Iris pigment epithelial cell (primary cell): ENCODE measurements at places on chromosomes 4 and X.

DNA sequence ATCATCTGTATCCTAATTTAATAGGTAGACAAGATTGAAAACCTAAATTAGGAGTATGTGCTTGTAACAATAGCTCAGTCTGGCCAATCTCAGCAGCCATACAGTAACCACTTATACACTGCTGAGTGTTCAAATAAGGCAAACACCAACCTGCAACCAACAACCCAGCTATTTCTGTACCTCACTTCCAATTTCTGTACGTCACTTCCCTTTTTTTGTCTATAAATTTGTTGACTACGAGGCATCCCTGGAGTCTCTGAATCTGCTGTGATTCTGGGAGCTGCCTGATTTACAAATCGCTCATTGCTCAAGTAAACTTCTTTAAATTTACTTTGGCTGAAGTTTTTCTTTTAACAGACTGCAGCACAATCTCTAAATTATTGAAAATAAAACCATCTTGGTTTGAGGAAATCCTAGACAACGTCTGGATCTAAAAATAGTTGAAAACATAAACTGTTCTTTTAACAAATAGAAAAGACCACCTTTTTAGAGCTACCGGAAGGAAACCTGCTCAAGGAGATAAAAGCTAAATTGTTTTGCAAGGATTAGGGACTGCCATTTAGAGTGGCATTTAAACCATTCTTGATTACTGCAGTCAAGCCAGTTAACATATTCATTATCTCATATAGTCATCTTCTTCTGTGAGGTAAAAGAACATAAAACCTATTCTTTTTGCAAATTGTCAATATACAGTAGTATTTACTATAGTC, 778.1 kb downstream of the SH3BGRL start:
- no peak for DNase-seq

DNA sequence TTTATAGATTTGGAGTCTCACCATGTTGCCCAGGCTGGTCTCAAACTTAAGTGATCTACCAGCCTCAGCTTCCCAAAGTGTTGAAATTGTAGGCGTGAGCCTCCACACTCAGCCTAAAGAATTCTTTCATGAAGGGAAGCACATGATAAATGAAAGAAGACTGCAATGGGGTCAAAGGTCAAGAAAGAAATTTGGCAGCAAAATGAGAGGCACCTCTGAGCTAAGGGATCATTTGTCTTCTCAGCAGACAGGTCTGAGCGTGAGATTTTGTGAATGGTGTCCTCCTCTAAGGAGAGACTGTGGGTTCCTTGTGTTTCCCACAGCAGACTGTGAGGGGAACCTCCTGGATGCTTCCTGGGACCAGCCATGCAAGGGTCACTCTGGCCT, 57.5 kb upstream of the EGFL6 start:
- peak; percentile 20 for DNase-seq

DNA sequence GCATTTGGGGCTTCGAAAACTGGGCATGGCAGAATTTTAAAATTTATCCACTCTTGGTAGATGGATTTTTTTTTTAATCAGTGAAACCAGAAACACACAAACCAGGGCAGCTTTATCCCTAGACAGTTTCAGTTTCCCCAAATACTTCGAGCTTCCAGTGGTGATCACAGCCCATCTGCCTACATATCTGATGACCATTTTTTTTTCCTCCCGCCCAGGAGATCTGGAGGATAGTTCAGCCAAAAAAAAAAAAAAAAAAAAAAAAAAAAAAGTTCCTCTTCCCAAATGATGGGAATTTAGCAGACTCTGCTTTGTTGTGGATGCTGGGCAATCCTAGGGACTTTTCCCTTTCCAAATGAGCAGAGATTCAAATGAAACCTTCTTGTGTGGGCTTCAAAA, 1.0 kb upstream of the TBC1D9 start:
- DNase-seq = no peak

DNA sequence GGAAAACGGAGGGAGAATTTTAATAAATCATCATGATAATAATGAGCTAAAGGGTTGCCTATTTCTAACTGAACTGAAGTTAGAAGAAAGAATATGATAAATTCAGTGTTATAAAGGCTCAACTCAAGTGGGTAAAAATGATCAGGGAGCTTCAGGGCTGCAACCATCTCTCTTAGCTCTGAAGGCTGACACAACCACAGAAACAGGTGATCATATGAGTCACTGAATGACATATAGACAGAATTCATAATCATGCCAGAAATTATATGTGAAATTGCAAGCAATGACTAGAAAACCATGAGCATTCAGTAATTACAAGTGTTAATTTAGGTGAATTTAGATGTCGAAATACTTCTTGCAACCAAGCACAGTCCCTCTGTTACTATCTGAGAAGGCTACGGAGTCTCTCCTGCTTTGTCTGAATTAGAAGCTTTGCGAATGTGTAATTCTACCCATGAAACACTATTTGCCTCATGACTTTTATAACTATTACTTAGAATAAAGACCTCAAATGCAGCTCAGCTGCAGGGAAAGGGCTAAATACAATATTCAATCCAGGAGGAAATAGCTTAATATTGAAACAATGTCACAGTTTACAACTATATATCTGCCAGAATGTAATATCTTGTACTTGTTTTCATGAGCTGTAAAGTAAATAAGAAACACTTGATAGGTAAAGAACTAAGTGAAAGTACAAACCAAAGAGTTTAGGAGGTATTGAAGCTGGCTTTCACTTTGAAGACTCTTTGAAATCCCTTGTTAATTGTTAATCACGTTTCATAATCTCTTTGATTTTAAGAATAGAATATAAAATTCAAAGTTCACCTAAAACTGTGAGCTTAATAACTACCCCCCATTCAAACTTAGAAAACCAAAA, 1972.6 kb downstream of the ARAP2 start:
- no peak for DNase-seq

GRCh38 chr4:155946486-155946885, 7.2 kb downstream of the CTSO start:
- peak; percentile 85 for DNase-seq

- peak; percentile 5 for DNase-seq
Observed at GRCh38 chr4:148926276-148927260, 484.4 kb upstream of the NR3C2 start.

DNA sequence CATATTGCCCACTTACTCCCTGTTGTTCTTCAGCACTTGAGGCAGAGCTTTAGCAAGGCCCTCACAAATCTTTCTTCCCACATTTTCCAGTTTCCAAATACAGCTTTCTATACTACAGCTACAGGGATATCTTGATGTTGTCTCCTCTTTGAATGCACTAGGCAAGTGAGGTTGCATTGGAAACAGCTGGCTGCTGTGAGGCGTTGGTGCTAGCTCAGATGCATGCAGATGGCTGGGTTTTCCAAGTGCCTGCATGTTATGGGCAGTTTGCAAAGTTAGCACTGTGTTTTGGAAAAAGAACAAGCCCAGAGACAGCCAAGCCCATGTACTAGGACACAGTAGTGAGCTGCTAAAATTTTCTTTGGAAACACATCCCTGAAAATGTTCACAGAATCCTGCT, 315.1 kb upstream of the RASGEF1B start:
- DNase-seq = no peak

DNA sequence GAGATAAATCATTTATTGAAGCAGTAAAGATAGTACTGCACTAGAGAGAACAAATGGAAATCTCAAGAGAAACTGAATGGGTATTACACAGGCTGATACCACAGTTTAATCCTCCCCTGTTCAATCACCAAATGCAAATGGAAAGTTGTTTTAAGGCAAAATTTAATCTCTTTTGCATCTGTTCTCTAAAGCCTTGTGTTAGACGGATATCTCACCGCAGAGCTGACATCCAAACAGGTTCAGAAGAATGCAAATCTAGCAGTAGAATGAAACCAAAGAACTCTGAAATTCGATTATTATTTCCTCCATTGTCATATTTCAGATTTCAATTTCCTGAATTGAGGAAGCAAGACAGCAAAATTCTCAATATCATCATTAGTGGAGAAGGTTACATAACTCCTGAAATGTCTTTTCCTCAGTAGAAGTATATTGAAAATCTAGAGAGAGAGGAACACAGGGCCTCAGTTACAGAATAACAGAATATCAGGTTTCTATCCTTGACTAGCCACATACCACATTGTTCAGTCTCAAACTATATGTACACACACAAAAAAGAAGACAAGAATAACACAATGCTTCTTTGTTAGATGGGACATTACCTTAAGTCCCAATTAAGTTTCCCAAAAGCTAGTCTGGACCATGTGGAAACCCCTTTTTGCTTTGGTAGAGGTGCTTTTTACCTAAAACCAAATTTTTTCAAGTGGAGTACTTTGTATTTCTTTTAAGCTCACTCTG, 94.1 kb upstream of the BANK1 start:
- DNase-seq = no peak

DNA sequence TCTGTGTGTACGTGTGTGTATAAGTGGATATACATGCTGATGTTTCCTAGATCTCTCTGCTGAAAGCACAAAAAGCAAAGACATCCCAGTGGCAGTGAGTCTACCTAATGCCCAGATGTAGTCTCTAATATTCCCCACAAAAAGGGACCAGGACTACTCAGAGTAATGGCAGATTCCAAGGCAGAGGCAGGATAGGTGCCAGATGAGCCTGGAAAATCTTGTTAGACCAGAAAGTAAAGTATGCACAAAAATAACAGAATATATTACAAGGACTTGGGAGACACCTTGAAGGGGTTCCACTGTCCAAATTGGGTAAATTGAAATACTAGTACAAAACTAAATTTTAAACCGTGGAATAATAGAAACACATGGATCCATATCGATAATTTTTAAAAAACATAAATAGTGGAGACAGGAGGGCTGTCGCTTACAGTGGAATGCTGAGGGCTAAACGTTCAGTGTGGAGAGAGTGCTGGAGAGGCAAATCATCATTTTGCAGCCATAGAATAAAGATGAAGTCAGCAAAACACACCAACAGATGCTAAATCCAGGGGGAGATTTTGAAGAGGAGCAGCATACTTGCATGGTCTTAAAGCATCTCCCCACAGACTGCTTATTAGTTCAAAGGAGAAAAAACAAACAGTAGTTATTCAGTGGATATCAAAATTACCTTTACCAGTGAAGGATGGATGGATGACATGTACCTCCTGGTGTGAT, 123.4 kb upstream of the TSPAN5 start:
- no peak for DNase-seq

DNA sequence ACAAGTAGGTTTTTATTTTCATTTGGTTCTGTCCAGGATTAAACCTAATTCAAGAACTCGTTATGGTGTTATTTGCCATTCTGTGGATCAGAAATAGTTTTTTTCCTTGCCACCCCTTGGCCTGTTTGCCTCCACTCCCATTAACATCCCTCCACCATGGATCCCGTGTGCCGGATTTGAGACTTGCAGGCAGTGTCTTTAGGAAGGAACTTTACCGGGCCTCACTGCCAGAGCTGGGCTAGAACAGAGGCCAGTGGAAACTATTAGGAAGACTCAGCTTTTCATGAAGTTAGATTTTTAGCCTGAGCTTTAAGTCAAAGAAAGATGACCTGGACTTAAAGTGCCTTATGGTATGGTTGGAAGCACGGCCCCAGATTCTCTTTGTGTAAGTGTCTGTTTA, 2.4 kb downstream of the KLHL2 start:
- DNase-seq = no peak

DNA sequence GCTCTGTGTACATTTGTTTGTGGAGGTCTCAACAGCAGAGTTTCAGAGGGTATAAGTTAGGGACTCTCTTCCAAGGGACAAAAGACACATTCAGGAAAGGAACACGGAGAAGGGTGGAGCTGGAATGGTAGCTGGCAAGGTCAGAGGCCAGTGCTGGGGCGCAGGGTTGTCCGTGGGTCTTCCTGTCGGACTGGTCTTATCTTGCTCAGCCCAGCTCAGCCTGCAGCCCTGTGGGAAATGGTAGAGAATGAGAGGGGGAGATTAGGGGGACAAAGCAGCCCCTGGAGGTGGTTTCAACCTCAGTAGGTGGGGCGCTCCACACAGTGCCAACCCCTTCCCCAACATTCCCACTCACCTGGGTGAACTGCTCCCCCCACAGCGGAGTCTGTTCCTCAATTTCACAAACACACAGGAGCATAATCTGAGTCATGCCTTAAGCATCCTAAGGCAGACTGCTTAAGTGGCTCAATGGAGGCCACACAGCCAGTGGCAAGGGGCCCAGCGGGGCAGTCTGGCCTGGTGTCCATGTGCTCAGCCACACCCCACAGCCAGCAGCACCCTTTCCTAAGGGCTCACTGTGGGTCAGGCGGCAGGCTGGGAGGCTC, 6.9 kb upstream of the HDAC6 start:
- DNase-seq = peak; percentile 69

DNA sequence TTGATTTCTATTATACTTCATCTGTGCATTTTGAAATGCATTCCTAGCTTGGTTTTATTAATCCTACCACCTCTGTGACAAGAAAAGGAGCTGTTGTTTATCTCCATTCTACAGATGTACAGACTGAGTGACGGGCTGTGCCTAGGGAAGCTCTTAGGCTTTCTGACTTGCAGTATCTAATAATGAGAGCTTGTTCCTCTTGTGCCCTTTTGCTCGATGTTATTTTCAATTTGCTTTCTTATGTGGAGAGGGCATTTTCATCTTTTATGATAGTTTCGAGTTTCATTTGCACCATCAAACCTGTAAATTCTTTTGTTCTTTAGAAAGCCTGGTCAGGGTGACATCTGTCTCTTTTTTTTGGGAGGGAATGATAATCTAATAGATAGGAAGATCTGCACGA, 256.5 kb downstream of the C4orf33 start:
- DNase-seq = no peak

GRCh38 chr4:85369703-85370380, 105.1 kb upstream of the ARHGAP24 start:
- DNase-seq = no peak

- no peak for DNase-seq
Observed at GRCh38 chr4:97468272-97468671, 675.0 kb downstream of the STPG2 start.

GRCh38 chr4:78079726-78080430, 22.8 kb downstream of the FRAS1 start:
- no peak for DNase-seq

DNA sequence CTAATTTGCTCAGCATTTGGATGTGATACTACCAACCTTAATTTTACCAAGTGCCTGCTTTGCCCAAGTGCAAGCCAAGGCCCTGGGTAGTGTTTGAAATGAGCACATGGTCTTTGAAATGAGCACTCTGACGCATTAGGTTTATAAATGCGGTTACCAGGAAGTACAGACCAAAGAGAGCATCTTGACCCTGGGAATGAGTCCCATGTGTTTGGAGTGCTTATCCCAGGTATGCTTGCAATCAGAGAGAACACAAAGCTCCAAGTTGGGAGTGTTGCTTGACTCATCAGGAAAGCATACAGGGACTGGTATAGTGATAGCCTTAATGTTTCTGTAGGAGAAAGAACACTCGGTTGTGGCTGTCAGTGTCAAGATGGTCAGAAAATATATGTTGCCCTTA, 203.6 kb upstream of the MAMLD1 start:
- no peak for DNase-seq

GRCh38 chr4:16622826-16623225, 275.6 kb downstream of the LDB2 start:
- no peak for DNase-seq

- DNase-seq = no peak
Observed at GRCh38 chr4:96194993-96195392, 355.1 kb downstream of the PDHA2 start.

DNA sequence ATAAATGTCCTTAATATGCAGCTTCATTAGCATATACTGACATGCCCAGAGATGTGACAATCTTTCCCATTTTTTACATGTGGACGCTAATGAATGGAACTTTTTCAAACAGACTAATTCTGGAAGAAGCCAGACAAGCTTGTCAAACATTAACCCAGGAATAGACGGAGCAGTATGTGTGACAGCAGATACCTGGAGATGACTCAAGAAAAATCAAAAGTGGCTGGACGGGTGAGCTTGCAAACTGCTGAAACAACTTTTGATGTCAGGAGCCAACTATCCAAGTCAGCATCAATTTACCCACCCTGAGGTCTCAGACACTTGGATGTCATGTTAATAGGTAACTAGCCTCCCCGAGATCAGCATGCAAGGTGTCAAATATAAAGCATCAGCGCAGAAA, 183.0 kb downstream of the PACRGL start:
- no peak for DNase-seq
